ENCODE measurements at places on chromosomes 13 and 19.

DNA sequence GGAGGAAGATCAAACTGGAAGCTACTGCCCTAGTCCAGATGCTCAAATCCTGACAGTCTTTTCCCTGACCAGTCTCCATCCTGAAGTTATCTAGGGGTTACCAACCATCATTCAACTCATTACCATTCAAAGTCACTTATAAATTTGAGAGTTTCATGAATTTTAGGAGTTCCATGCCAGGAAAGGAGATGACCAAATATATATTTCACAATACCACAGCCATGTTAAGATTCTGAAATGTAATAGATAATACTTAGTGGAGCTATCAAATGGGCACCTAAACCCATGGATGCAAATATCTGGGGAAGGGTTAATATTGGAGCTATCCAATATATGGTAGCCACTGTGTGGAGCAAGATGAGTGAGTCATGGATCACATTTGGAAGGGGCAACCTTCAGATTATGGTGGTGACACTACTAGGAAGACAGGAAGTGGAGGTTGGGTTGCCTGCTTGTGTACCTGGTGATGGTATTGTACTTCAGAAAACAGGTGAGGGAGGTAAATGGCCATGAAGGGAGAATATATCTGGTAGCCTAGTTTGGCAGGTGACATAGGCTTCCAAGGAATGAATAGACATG lies 18.7 kb downstream of the ZNF586 start:
- no peak for DNase-seq

DNA sequence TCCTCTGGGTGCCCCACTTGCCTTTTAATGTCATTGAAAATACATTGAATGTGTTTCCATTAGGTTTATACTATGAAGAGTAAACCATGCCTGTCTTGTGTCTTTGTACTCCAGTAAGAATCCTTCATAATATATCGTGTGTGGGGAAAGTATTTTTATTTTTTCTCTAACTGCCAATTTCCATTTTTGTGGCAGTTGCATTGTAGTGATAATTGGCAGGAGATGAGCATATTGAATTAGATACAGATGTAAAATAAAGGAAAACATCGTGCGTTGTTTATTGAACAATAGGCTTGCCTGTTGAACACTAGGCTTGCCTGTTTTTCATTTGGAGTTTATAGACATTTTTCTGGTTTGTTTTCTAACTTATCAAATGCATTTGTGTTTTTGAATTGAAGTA lies 218.8 kb downstream of the NBEA start:
- no peak for DNase-seq

- DNase-seq, result no peak
Measured at GRCh38 chr19:33311326-33311682, 9.0 kb upstream of the CEBPA start.

DNA sequence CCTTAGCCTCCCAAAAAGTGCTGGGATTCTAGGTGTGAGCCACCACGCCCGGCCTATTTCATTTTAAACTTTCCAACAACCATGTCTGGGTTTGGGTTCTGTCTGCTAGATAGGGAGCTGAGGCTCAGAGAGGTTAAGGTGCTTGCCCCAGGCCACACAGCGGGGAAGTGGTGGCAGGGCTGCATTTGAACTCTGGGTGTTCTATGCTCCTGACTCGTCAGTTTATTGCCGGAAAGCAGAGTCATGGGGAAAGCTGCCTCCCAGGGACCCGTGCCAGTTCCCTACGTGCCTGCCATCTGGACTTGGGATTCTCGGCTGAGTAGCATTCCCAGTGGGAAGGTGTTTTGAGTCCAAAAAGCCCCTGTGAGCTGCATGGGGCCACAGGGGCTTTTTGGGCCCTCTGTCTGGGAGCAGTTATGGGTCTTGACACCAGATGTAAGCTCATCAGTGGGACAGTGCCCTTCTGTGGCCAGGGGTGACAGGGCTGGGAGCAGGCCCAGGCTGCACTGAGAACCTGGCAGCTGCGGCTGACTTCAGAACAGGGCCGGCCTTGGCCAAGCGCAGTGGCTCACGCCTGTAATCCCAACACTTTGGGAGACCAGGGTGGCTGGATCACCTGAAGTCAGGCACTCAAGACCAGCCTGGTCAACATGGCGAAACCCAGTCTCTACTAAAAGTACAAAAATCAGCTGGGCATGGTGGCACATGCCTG lies 10.9 kb downstream of the RFX1 start:
- peak; percentile 76 for DNase-seq

GRCh38 chr13:50991579-50992521 lies 82.3 kb downstream of the RNASEH2B start:
- no peak for DNase-seq

GRCh38 chr19:10237702-10238101 lies 6.6 kb upstream of the S1PR2 start:
- no peak for DNase-seq

- no peak for DNase-seq
Measured at GRCh38 chr19:1839658-1840540, 8.4 kb downstream of the REXO1 start.

GRCh38 chr19:41364524-41365391 lies 809 bp upstream of the B9D2 start:
- DNase-seq, result no peak

DNA sequence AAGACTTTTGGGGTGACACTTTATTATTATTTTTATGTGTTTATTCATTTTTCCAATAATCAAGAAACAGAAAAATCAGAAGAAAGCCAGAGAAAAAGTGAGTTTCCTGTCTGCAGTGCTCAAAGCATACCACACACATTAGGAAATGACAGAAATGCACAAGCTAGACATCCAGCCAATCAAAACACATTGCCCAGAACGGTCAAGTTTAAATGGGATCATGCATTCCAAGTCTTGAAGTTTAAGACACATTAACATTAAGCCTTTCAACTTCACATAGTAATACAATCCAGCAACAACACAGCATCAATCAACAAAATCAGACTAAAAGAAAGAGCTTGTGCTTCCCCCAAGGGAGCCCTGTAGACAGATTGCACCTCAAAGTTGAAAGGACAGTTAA lies 28.7 kb upstream of the MEDAG start:
- peak; percentile 58 for DNase-seq

DNA sequence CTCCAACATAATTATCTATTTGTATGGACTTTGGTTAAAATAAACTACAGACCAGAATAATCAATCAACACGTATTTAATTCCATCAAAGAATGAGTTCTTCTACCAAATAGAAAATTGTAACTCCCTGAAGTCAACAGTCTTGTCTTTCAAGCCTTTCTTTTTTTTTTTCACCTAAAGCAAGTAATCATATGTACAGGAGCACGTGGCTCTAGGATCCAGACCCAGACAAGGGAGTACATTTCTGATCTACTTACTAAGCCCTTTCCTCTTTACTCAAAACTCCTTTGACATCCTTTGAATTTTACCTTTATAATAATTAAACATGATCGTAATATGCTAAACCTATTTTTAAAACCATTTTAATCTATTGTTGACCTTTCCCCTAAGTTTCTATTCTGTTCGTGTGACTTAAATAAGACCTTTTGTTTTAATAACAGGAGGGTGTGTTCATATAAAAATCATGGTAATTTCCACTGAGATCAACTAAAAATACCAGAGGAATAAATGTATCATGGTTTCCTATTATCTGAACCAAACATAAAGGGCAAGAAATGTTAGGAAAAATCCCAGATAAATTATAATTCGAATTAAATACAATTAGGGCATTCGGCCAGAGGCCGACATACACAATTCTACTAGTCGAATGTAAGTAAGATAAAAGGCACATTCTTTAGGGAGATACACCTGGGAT lies 1.7 kb downstream of the SLC7A1 start:
- DNase-seq, result no peak

- no peak for DNase-seq
Measured at GRCh38 chr13:108226184-108226583, 8.0 kb downstream of the ABHD13 start.

DNA sequence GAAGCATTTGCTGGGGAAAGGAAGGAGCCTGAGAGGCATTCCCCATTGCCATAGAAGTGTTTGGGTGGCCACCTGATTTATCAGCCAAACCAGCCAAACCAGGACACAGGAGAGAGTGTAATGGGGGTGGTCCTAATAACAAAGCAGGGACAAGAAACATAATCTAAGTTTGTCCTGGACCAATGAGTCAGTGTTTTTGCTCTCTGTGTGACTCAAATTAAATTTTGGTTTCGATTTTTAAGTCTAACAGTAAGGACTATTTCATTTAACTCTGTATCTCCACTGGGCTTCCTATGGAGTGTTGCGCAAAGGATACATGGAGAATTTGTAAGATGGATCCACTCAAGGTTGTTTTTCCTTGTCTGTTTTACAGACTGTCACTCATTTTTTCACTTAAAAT lies 19.5 kb upstream of the TRPC4 start:
- no peak for DNase-seq

DNA sequence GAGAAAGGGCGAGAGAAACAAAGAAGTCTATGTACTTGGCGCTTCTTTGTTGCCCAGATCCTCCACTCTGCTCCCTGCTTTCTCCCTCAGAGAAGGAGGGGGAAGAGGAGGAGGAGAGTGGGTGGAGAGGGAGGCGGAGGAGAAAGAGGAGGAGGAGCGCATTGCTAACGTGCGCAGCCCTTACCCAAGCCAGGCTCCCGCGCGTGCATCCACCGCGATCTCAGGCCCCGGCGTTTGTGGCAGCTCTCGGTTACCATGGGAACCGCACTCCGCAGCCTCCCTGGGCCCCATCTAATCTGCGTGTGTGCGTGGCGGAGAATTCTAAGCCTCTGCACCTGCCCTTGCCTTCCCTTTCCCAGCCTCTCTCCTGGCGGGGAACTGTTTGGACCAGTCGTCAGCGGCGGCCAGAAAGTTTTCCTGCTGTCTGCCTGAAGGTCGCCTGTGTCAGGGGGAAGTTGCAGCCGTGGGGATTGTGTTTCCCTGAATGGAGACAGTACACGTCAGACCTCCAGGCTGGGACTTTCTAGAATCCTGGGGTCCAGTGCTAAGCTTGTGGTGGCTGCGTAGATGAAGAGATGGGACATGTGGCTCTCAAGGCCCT lies at the start of gene ERICH6B:
TSS of gene ERICH6B (minus strand) at position 239 of the 601 bp plus-strand sequence. CDS start 18,734 bp downstream, outside the sequence.
- peak; percentile 19 for DNase-seq

DNA sequence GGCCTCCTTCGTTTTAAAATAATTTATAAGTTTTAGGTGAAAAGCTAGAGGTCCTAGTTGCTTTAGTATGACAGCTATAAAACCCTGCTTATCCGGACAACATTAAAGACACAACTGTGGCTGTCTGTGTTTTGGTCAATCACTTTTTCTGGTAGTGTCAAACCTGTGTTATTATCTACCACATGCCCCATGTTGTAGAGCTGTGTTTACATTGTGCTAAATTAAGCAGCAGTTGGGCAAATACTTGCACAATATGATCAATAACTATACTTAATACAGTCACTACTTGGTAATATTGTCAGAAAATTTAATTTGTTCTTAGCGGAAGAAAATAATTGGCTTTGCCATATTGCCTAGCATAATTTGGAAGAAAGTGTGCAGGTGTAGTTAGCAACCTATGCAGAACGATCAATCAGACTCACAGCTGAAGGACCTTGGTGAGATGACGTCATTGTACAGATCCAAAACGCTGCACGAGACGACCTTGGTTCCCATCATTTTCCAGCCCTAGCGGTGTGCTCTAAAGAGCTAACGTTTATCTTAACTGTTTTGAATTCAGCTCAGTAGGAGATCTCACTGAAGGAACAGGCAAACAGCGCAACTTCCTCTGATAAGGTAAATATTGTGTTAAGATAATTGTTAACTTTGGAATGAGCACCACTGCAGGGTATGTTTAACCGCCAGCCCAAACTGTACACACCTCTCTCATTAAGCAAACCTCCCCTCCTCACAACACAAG lies 476.6 kb downstream of the IRS2 start:
- DNase-seq, result no peak
